ENCODE measurements at places on chromosomes 7 and 10.

DNA sequence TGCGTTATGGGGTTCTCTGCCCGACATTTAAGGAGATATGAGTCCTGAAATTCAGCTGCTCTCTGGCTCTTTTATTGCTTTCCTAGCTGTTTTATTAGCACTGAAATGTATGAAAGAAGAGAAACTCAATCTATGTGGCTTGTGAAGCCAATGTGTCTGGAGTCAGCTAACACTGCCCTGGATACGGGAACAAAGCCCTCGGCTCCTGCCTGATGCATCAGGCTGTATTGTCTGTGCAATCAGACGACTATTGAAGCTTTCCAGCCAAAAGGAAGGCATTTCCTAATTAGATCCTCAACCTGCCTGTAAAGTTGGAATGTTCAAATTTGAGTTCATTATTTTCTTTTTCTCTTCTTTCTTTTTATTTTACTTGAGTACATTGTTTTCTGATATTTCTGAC lies 22.0 kb upstream of the TM9SF3 start:
- DNase-seq = no peak

GRCh38 chr10:103676058-103676785 lies 179.2 kb downstream of the SH3PXD2A start:
- no peak for DNase-seq

GRCh38 chr7:140966561-140967233 lies 42.0 kb upstream of the BRAF start:
- no peak for DNase-seq

DNA sequence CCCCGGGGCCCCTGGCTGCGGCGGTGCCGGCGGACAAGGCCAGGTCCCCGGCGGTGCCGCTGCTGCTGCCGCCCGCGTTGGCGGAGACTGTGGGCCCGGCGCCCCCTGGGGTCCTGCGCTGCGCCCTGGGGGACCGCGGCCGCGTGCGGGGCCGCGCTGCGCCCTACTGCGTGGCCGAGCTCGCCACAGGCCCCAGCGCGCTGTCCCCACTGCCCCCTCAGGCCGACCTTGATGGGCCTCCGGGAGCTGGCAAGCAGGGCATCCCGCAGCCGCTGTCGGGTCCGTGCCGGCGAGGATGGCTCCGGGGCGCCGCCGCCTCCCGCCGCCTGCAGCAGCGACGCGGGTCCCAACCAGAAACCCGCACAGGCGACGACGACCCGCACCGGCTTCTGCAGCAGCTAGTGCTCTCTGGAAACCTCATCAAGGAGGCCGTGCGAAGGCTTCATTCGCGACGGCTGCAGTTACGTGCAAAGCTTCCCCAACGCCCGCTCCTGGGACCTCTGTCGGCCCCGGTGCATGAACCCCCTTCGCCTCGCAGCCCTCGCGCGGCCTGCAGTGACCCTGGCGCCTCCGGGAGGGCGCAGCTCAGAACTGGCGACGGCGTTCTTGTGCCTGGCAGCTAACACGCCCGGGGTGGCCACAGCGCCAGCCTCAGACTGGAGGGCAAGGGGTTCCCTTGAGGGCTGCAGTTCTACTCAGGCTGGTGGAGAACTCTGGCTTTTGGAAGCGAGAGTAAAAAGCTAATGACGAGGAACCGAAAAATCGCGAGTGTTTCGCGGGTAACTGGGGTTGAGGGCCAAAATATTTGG lies 804 bp downstream of the FRAT1 start:
- peak; percentile 30 for DNase-seq

GRCh38 chr7:142301299-142301698 lies 43.4 kb upstream of the PRSS58 start:
- DNase-seq = no peak

GRCh38 chr10:13871011-13871410 lies 284.2 kb downstream of the PRPF18 start:
- no peak for DNase-seq

GRCh38 chr7:47979832-47980181 lies 392 bp upstream of the HUS1 start:
- no peak for DNase-seq

GRCh38 chr10:87619705-87620104 lies 40.0 kb upstream of the PAPSS2 start:
- DNase-seq = peak; percentile 30

GRCh38 chr7:76330261-76330660 lies 27.8 kb downstream of the HSPB1 start:
- no peak for DNase-seq

DNA sequence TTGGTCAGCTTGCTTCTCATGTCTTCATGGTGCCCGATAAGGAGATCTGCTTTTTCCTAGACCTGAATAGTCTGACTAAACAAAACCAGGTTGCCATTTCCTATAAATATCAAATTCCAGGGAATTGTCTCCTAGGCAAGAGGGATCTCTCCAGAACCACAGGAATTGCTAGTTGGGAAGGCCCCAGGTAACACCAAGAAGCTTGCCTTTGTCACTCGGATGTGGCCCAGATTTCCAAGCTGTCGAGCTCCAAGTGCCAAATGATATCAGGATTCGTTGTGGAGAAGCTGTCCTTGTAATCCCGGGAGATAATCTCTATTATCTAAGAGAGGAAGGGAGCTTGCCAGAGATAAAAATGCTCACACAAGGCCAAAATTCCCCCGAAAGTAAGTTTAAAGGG lies 1288.5 kb upstream of the AUTS2 start:
- no peak for DNase-seq

GRCh38 chr10:122232769-122233168 lies 38.3 kb upstream of the BTBD16 start:
- DNase-seq = peak; percentile 64

GRCh38 chr10:102246261-102246660 lies 929 bp downstream of the GBF1 start:
- DNase-seq = no peak

DNA sequence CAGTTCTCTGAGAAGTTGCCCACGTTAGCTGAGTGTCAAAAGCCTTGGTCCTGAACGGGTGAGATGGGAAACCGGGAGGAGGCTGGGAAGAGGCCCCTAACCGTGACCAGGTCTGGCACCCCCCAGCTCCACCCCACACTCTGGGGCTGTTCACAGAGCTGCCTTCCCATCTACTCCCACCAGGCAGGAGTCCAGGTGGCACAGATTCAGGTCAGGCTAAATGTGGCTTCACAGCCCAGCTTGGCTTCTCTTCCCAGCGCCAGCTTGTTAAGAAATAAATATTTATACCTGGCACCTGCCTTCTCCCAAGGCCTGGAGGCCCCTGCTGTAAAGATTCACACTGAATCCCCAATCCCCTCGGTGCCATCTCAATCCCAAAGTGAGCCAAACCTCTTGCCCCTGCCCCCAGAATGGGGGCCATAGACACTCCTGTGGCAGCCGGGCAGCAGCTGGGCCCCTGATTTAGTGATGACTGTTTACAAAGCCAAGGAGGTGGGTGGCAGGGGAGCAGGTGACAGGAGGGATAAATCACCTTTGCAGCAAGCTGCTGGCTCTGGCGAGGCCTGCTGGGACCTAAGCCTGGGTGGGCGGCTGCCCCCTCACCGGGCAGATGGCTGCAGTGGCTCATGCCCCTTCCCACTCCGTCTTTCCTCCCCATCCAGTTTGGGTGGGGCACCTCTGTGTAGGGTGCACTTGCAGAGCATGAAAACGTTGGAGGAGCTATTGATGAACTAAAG lies 72.5 kb downstream of the GOLGA7B start:
- no peak for DNase-seq

DNA sequence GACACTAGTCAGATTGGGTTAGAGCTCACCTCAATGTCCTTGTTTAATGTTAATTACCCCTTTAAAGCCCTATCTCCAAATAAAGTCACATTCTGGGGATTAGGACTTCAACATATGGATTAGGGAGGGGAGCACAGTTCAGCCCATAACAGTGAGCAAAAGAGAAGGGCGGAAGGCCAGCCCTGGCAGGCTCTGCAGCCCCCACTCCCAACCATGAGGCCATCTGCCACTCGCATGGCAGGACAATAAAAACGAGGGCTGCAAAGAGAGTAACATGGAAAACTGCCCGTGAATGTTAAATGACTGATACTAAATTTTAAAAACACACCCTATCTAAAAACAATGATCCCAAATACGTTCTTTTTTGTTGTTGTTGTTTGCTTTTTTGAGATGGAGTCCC lies 38.7 kb downstream of the RGS10 start:
- no peak for DNase-seq

- no peak for DNase-seq
Observed at GRCh38 chr10:102261842-102262241, 16.5 kb downstream of the GBF1 start.

GRCh38 chr10:102283890-102284289 lies 38.6 kb downstream of the GBF1 start:
- DNase-seq = no peak

DNA sequence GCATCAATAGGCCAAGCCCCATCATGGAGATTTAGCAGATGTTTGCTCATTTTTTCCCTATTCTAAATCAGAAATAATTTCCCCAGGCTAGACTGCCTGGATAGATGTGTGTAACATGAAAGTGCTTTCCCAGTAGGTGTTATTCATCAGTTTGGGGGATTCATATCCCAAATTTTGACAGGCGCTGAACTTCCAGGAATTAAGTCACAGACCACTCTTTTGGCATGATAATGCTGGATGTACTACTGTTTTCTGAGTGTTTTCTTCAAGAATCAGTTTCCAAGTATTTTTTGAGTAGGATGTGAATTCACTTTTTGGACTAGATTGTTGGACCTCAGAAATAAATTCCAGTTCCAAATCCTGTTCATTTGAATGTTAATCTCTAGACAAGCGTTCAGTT lies 637.4 kb downstream of the REEP3 start:
- DNase-seq = no peak

GRCh38 chr10:106857213-106857612 lies 307.3 kb downstream of the SORCS1 start:
- DNase-seq = no peak

GRCh38 chr10:22573820-22574569 lies 140.4 kb downstream of the PIP4K2A start:
- peak; percentile 44 for DNase-seq

DNA sequence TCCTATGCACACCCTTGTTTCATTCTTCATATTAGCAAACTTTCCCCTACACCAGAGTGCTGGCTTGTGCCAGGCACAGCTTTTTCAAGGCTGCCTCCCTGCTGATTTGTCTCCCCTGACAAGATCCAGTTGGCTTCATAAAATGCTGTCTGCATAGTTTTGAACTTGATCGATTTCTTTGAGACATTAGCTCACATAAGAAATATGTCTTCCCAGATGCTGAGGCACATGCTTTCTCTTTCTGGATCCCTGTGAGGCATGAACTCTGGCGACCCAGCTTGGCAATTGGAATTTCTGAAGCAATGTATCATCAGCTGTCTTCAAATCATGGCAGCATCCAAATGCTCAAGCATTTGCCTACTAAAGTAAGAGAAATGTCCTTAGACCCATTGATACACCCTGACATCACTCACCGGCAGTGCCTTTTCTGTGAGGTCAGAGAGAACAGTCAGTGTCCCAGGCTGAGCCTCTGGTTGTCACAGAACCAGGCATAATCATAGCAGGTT lies 616.4 kb upstream of the GHITM start:
- DNase-seq = no peak

DNA sequence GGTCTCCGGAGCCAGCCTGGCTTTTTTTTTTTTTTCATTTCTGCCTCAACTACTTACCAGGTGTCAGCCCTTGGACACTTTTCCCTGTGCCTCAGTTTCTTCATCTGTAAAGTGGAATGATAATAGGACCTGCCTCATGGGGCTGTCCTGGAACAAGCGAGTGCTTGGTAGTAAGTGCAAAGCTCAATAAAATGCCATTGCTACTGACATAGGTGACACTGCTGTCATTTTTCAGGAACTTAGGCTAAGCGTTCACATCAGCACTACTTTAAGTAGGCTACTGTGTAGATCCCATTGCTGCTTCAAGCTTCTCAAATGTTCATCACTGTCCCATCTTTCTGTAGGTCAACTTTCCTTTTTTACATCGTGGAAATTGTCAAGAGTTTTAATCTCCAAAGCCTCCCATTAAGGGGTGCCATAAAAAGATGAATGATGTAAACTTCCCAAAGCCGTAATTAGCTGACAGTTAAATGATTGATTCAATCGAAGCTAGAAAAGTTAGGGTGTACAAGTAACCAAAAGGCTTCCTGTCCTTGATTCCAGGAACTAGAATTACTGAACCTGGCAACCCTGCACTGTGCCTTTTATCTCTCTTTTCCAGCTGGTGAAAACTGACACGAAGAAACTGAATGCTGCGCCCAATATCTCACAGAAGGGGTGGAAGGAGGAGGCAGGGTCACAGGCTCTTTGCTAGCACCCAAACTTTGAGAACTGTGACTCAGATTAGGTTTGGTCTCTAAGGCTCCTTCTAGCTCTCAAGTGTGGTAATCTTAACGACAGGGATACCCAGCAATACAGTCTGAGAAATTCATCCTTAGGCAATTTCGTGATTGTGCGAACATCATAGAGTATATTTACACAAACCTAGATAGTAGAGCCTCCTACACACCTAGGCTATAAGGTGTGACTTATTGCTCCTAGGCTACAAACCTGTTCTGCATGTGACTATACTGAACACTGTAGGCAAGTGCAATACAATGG lies 861 bp upstream of the USP6NL start:
- no peak for DNase-seq

DNA sequence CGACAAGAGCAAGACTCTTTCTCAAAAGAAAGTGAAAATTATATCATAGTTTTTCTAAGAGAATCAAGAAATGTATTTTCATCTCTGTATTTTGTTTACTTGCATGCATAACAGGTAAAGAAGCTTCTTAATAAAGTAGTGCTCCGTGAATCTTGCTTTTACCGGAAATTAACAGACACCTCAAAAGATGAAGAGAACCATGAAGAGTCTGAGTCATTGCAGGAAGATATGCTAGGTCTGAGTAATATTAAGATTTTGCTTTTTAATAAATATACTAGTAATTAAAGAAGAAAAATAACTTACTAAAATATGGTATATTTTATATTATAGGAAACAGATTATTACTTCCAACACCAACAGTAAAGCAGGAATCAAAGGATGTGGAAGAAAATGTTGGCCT lies 39.5 kb upstream of the STOX1 start:
- DNase-seq = no peak

- DNase-seq = peak; percentile 12
Observed at GRCh38 chr7:132830941-132831340, 250.9 kb downstream of the CHCHD3 start.

DNA sequence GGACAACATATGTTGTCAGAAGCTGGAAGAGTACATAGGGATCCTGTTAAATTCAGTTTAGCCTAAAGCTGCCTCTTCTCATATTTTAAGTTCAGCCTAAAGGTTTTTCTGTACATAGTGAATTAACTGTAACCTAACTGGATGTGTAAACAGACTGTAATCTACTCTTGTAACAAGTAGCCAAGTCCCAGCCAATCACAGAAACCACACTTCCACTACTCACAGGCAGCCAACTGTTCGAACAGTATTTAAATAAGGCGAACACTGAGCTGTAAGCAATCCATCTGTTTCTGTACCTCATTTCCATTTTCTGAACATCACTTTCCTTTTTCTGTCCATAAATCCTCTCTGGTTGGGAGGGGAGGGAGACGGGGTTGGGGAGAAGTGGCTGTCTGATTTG lies 15.0 kb upstream of the STN1 start:
- no peak for DNase-seq

GRCh38 chr7:134472572-134473244 lies 13.8 kb upstream of the AKR1B1 start:
- no peak for DNase-seq

GRCh38 chr7:71482284-71482683 lies 350.3 kb downstream of the GALNT17 start:
- DNase-seq = no peak

Measured in PC-3 (cell line).